ENCODE measurements at places on chromosomes 11 and 22. TPM values are rescaled to one million over a fixed set of nuclear protein-coding genes. Genes with fewer than 3 reads are reported as not detected.

DNA sequence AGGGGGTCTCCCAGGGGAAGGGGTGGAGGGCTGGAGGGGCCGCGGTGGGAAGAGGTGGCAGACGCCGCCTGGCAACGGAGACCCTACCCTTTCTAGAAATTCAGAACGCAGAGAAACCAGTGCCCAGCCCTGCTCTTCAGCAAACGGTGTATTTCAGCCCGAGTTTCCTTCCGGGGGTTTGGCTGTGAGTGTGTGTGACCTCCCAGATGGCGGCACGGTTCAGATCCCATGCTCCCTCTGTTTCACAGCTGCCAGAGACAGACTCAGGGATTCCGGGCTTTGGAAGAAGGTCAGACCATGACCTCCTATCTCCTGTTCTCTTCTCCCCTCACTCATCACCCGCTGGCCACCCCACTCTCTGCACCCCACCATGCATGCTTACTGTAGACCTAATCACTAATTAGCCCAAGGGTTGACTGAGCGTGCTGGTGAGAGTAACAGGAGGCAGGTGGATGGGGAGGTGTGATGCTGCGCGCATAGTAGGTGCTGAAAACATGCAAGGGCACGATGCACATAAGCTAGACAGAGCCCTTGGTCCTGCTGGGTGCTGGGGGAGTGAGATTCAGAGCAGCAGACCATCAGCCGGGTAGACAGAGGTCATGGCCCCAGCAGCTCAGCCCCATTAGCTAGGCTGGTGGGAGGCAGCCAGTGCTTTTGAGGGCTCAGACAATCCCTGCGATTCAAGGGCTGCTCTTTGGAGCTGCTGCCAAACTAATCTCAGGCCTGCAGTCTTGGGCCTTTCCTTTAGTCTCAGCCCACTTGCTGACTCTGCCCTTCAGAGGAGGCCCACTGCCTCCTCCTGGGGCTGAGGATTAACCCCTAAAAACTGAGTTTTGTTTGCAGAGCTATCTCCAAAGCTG lies 256.5 kb upstream of the CADM1 start:
- no peak for DNase-seq

DNA sequence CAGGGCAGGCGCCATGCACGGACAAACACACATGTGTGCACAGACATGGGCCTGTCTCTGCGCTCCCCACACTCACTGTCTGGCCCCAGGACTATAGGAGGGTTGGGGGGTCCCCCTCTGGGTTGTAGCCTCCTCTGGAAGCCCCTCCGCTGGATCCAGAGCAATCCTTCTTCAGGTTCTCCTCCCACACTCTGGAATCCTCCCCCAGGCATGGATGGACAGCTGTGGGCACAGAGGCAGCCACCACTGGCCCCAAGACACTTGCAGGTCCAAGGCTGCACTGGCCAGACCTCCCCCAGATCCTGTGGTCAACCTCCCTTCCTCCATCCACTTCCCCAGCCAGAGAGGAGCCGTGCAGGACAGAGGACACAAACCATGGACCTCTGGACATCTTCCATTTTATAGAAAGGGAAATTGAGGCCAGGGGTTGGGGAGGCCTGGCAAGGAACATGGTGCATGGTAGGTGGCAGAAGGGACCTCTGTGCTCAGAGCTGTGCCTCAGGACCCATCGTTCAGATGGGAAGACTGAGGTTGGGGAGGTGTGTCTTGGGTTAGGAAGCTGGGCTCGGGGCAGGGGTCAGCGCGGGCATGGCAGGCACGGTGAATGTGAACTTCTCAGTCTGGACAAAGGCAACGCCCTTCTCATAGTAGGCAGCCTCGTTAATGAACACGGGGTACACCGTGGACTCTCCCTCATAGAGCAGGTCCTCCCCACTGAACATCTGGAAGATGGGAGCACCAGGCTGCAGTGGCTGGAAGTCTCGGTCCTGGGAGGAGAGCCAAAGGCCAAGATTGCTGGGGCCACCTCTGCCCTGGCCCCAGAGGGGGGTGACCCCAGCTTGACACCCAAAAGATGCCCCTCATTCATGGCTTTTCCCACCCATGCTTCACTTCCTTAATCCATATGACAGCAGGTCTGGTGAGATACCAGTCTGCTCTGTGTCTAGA lies 2.9 kb upstream of the TBX10 start:
- no peak for DNase-seq

- no peak for DNase-seq
These were observed 115.7 kb downstream of the WNT7B start for GRCh38 chr22:45861259-45861658.

- DNase-seq, result no peak
These were observed 19.6 kb downstream of the NF2 start for GRCh38 chr22:29623059-29623458.

DNA sequence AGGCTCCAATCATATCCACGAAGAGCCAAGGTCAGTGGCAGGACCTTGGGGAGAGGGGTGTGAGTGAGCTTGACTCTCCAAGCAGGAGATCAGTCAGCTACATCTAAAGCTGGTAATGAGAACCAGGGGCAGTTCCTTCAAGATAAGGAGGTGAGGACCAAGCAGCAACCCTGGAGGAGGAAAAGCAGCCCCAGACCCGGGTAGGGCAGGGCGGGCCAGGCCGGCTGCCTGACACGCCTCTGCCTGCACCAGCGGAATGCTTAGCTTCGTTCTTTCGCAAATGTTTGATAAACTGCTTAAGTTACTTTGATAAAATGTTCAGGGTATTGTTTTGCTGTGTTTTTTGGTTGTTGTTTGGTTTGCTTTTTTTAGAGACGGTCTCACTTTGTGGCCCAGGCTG lies 18.7 kb upstream of the FADD start:
- no peak for DNase-seq

DNA sequence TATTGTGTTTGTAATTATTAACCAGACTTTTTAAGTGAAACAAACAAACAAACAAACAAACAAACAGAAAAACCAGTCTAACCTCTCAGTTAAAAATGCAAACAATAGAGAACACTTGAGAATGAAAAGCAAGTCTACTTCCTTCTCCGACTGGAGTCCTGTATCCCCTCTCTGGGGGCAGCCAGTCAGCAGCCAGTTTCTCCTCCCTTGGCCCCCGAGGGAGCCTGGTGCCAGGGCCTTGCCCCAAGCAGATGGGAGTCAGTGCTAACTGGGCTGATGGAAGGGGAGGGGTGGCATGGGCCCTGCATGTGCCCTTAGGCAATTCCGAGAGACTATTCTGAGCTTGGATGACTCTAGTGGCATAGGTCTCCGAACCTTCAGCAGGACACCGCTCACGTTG lies 137.2 kb downstream of the GRIK4 start:
- DNase-seq, result no peak

DNA sequence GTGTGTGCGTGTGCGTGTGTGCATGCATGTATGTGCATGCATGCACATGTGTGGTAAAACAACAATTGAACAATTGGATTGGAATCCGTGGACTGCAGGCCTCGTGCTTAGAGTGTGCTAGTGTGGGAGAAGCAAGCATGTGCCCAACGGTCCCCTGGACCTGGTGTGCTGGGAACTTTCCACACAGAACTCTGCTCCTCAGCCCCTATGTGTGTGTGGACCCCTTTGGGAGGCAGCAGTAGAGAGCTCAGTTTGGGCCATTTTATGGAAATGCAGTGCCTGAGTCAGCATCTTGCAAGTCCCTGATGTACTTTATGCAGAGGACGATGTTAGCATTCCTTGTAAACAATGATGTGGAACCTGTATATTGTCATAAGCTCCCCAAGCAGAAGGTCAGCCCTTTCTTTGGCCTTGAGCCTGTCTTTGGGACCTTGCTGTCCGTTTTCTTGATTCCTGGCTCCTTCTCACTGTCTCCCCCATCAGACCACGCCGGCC lies 167.3 kb downstream of the TBC1D22A start:
- DNase-seq, result no peak

DNA sequence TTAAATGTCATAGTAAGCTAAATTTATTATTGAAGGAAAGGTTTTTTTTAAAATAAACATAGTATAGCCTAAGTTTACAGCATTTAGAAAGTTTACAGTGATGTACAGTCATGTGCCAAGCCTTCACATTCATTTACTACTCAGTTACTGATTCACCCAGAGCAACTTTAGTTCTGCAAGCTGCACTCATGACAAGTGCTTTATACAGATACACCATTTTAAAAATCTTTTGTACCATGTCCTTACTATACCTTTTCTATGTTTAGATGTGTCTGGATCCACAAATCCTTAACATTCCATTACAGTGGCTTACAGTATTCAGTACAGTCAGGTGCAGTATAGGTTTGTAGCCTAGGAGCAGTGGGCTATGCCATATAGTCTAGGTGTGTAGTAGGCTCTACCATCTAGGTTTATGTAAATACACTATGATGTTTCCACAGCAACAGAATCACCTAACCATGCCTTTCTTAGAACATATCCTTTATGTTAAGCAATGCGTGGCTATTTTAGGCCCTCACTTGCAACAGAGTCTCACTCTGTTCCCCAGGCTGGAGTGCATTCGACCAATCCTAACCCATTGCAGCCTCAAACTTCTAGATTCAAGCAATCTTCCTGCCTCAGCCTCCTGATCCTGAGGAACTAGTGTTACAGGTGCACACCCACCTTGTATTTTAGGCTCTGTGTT lies 79.5 kb upstream of the SLC25A18 start:
- DNase-seq, result no peak

DNA sequence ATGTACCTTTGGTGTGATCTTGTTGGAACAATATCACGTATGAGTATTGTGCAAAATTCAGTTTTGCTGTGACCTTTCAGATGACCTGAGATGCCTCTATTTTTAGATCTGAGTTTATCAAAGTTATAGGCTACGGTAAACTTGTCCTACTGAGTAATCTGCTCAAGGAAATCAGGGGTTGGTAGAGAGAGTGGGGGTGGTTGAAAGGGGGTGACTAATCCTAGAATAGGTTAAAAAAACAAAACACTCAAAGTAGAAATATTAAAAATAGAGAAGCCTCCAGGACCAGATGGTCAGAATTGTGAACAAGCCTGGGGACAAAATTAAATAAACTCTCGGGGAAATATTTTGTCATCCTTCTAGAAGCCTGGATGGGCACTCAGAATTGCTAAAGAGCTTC lies 59.9 kb upstream of the C11orf87 start:
- no peak for DNase-seq

- peak; percentile 86 for DNase-seq
These were observed at the start of gene SERHL2 for GRCh38 chr22:42553475-42554361. Gene SERHL2, plus strand, starts transcription at chr22:42553956. Its CDS starts 65 bp downstream, at chr22:42554021.

- no peak for DNase-seq
These were observed 81.4 kb downstream of the KCNQ1 start for GRCh38 chr11:2525941-2526807.

- DNase-seq, result no peak
These were observed 969 bp downstream of the CCDC117 start for GRCh38 chr22:28773461-28773867.

- no peak for DNase-seq
These were observed 22.0 kb downstream of the FAT3 start for GRCh38 chr11:92246630-92247029.

- no peak for DNase-seq
These were observed 101.7 kb downstream of the FAM181B start for GRCh38 chr11:82631722-82632630.

GRCh38 chr11:128735935-128736605 lies 42.2 kb downstream of the FLI1 start:
- DNase-seq, result peak; percentile 34

- DNase-seq, result no peak
These were observed 239.5 kb upstream of the SORL1-AS1 start for GRCh38 chr11:121692236-121692635.

DNA sequence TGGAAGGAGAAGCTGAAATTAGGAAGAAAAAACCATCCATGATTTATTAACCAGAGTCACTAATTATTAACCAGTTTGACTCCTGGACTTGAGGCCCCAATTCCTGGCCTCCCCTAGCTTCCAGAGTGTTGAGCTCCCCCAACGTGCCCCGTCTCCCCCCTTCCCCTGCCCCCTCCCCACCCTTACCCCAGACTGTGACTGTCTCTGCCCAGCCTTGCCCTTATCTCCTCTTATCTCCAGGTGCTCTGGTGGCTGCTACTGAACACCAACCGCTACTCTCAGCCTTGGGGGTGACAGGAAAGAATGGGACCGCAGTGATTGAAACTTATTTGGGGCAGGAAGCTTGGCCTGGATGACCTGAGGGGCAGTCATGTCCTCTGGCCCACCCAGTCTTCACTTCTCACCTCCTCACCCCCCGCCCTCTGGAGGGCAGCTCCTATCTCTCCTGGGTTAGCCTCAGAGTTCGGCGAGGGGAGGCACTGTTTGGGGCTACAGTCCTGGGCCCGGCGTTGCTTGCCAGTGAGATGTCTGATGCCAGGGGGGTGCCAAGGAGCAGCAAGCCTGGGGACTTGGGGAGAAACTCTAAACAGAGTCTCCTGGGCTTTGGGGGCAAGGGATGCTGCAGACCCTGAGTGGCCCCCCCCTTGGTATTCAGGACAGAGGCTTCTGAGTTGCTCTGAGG lies 15.5 kb downstream of the NECTIN1 start:
- DNase-seq, result no peak

- no peak for DNase-seq
These were observed 65.8 kb upstream of the WNT7B start for GRCh38 chr22:46042786-46043185.

DNA sequence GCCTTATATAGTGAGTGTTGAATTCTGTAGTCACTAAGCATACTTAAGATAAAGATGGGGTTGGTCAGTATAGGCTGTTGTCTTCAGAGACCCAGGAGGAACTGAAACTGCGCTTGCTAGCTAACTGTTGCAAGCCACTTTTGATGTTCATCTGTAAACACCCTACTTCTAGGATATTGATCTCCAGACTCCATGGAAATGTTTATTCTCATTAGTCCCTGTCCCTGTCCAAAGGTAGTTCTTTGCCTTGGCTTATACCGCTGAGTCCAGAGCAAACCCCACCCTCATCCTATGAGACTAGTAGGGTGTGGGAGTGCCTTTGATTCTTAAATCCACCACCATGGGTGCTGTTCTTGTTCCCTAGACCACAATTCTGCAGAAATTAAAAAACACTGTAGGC lies 36.4 kb downstream of the DEPDC5 start:
- no peak for DNase-seq

GRCh38 chr22:50459496-50460140 lies 15.2 kb downstream of the SBF1 start:
- DNase-seq, result no peak

GRCh38 chr11:69144316-69145049 lies 11.3 kb upstream of the SMIM38 start:
- DNase-seq, result no peak

DNA sequence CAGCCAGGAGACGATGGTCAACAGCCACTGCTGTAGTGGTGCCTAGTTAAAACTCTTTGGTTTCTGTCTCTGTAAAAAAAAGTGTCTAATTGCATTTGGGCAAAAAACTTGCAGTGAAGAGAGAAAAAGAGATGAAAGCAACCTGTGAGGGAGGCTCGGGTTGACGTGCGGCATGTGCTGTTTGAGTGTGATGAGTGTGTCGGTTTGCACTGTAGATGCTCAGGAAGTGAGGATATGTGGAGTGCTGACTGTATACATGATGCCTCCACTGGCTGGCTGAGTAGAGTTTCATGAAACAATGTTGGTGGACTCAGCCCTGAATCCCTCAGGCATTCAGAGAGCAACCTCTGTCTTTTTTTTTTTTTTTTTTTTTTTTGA lies 4.3 kb upstream of the DGCR6L start:
- DNase-seq, result peak; percentile 63

Gene FADD
- 31.7 TPM for total RNA-seq

Gene BTG4
- not detected for total RNA-seq

Gene THY1
- 0.15 TPM for total RNA-seq

Gene NADSYN1
- 120 TPM for total RNA-seq

Gene HTR3B
- not detected for total RNA-seq

Gene PATE4
- total RNA-seq, result not detected

Gene NOX4
- total RNA-seq, result not detected

Gene INS
- not detected for total RNA-seq

Gene KRTAP5-2
- not detected for total RNA-seq

Gene LIF
- 102 TPM for total RNA-seq

Gene LRRC56
- total RNA-seq, result 2.0 TPM

Gene MYO18B
- 2.0 TPM for total RNA-seq

Gene DGCR6
- total RNA-seq, result 0.74 TPM

Gene OR8G1
- total RNA-seq, result not detected

Gene DEUP1
- total RNA-seq, result not detected

Gene ISX
- not detected for total RNA-seq
